ENCODE measurements at places on chromosomes 3 and 15. TPM values are rescaled to one million over a fixed set of nuclear protein-coding genes. Genes with fewer than 3 reads are reported as not detected.
A peak's percentile ranks its signal among the peaks of the same experiment; 100 is the strongest.

GRCh38 chr15:63212050-63213004, 22.9 kb downstream of the RAB8B start:
- peaks cover 47% of the 10 kb centered on the region for H3K36me3 ChIP-seq
- H3K4me3 ChIP-seq, result peak overlapping the region; percentile 56
- H3K4me1 ChIP-seq, result peaks cover 64% of the 10 kb centered on the region
- H3K27ac ChIP-seq, result peak overlapping the region; percentile 94
- H3K27me3 ChIP-seq, result no peaks in the 10 kb centered on the region

GRCh38 chr3:44992555-44993470, 16.8 kb downstream of the EXOSC7 start:
- no peak overlapping the region for H3K4me3 ChIP-seq
- H3K4me1 ChIP-seq, result peaks cover 46% of the 10 kb centered on the region
- H3K36me3 ChIP-seq, result peaks cover 77% of the 10 kb centered on the region

DNA sequence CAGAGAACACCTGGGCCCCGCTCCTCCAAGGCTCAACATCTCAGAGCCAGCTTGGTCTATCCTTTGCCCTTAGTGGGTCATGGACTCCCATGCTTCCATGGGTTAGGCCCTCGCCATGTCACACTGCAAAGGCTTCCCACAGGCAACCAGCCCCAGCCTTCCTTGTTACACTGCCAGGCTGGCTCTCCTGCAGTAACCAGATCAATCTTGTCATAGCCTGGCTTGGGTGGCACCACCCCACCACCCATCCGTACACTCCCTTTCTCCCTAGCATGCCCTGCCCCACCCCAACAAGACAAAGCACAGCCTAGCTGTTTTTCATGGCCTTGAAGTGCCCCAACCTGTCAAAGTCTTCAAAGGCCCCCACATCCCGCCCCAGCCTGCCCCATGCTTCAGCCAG, 30.5 kb downstream of the CA12 start:
- no peak overlapping the region for H3K27ac ChIP-seq
- no peaks in the 10 kb centered on the region for H3K4me1 ChIP-seq
- no peak for DNase-seq
- no peaks in the 10 kb centered on the region for H3K36me3 ChIP-seq

- no peaks in the 10 kb centered on the region for H3K27me3 ChIP-seq
- no peak for DNase-seq
- peak overlapping the region; percentile 24 for H3K4me3 ChIP-seq
- no peak overlapping the region for H3K27ac ChIP-seq
- peaks cover 23% of the 10 kb centered on the region for H3K36me3 ChIP-seq
These were observed 59.1 kb downstream of the KLF13 start for GRCh38 chr15:31385736-31386135.

- H3K36me3 ChIP-seq, result peaks cover 57% of the 10 kb centered on the region
- no peak overlapping the region for H3K4me3 ChIP-seq
- DNase-seq, result no peak
- H3K4me1 ChIP-seq, result peaks cover 1% of the 10 kb centered on the region
- no peaks in the 10 kb centered on the region for H3K27me3 ChIP-seq
These were observed 36.3 kb upstream of the TMEM42 start for GRCh38 chr3:44825264-44825925.

DNA sequence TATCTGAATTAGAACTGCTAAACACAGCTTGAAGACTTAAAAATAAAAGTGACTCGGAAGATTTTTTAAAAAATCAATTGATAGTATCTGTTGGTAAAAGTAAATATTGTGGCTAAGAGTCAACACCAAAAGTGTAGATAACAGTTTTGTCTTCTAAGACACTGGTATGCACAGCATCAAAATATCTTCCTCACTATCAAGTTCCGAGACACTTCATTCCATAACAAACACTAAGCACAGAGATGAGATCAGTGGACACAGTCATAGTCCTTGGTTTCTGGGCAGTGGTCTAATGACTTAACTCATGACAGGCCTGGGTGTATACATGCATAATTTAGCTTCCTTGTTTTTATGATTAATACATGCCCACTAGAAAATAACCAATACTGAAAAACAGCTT, 63.2 kb downstream of the PXYLP1 start:
- H3K4me1 ChIP-seq, result peaks cover 12% of the 10 kb centered on the region
- peak overlapping the region; percentile 4 for H3K27ac ChIP-seq
- peaks cover 1% of the 10 kb centered on the region for H3K27me3 ChIP-seq
- H3K4me3 ChIP-seq, result peak overlapping the region; percentile 76

DNA sequence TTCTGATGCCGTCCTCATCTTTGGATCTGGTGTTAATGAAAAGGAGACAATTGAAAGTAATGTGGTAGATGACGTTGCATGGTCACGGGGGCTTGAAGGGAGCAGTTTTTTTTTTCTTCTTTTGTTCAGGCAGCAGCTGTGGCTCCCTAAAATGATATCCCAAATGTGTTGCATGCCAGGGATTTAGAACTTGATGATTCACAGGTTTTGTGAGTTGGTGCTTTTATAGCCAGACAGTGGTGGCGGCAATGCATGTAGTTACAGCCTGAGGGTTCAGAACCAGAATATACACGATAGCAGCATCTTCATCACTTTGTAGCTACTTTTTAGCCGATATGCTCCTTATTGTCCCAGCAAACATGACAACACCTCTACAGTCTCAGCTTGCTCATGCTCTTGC, 133.4 kb downstream of the CHST2 start:
- H3K4me3 ChIP-seq, result no peak overlapping the region
- H3K27me3 ChIP-seq, result no peaks in the 10 kb centered on the region

DNA sequence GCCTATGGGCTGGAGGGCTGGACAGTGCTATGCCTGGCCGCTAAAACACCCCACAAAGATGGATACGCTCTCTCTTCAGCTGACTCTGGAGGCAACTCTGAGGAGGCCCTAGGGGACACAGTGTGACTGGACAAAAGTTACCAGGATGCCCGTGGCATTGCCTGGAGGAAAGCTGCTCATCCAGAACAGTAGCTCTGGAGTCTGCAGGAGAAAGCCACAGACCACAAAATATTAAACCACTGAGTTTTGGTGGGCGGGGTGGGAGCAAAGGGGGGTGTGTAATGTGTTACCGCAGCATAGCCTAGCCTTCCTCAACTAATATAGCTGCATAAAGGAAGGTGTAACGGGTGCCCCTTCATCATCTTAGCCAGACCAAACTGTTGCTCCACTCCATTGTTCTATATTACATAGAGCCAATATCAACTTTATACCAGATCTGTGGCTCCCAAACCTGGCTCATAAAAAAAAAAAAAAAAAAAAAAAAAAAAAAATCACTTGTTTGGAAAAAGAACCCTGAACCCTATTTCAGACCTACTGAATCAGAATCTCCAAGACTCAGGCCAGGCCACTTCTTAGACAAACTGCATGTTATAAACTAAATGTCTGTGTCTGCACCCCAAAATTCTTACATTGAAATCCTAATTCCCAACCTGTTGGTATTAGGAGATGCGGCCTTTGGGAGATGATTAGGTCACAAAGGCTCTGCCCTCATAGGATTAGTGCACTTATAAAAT, 132.6 kb downstream of the TNIK start:
- H3K36me3 ChIP-seq, result peaks cover 9% of the 10 kb centered on the region
- H3K4me1 ChIP-seq, result peaks cover 23% of the 10 kb centered on the region
- H3K27me3 ChIP-seq, result no peaks in the 10 kb centered on the region
- no peak for DNase-seq
- H3K4me3 ChIP-seq, result no peak overlapping the region

GRCh38 chr3:29090912-29091597, 189.8 kb upstream of the RBMS3 start:
- H3K4me3 ChIP-seq, result no peak overlapping the region
- peak overlapping the region; percentile 52 for H3K27ac ChIP-seq
- H3K36me3 ChIP-seq, result no peaks in the 10 kb centered on the region

DNA sequence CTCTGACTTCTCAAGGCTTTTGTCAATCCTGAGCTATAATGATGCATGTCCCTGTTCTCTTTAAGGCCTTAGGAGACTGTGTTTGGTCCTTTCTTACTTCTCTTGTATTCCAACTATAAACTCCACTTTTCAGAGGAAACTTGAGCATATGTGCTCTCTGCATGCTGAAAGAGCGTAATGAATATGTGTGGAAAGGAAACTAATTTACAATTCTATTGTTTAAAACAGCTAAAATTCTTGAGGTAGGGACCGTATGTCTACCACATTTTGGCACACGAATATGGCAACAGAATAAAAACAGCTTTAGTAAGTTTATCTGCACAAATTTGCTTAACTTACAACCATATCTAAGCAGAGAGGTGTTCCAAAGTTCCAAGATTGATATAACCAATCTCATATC, 242.0 kb upstream of the DCBLD2 start:
- H3K27me3 ChIP-seq, result no peaks in the 10 kb centered on the region
- no peaks in the 10 kb centered on the region for H3K4me1 ChIP-seq
- DNase-seq, result no peak
- H3K36me3 ChIP-seq, result no peaks in the 10 kb centered on the region
- no peak overlapping the region for H3K4me3 ChIP-seq
- no peak overlapping the region for H3K27ac ChIP-seq

- DNase-seq, result no peak
- H3K4me3 ChIP-seq, result no peak overlapping the region
- no peaks in the 10 kb centered on the region for H3K36me3 ChIP-seq
- H3K27me3 ChIP-seq, result no peaks in the 10 kb centered on the region
- peak overlapping the region; percentile 30 for H3K27ac ChIP-seq
These were observed 43.8 kb downstream of the OSBPL10 start for GRCh38 chr3:31937225-31937624.

GRCh38 chr3:78707609-78708008, 1060.2 kb downstream of the ROBO1 start:
- H3K27ac ChIP-seq, result no peak overlapping the region
- no peak for DNase-seq
- no peaks in the 10 kb centered on the region for H3K27me3 ChIP-seq
- H3K4me1 ChIP-seq, result no peaks in the 10 kb centered on the region
- H3K36me3 ChIP-seq, result no peaks in the 10 kb centered on the region

GRCh38 chr3:167406876-167407492, 26.9 kb upstream of the ZBBX start:
- no peaks in the 10 kb centered on the region for H3K4me1 ChIP-seq
- DNase-seq, result no peak
- no peak overlapping the region for H3K27ac ChIP-seq

GRCh38 chr3:46878781-46879436, 1.4 kb downstream of the PTH1R start:
- H3K27ac ChIP-seq, result no peak overlapping the region
- H3K27me3 ChIP-seq, result peaks cover 42% of the 10 kb centered on the region
- H3K4me3 ChIP-seq, result no peak overlapping the region
- H3K4me1 ChIP-seq, result peaks cover 2% of the 10 kb centered on the region
- DNase-seq, result no peak
- H3K36me3 ChIP-seq, result no peaks in the 10 kb centered on the region

GRCh38 chr15:78999636-79000035, 54.8 kb upstream of the CTSH start:
- no peaks in the 10 kb centered on the region for H3K36me3 ChIP-seq
- no peaks in the 10 kb centered on the region for H3K27me3 ChIP-seq
- DNase-seq, result no peak
- peaks cover 10% of the 10 kb centered on the region for H3K4me1 ChIP-seq
- no peak overlapping the region for H3K27ac ChIP-seq

DNA sequence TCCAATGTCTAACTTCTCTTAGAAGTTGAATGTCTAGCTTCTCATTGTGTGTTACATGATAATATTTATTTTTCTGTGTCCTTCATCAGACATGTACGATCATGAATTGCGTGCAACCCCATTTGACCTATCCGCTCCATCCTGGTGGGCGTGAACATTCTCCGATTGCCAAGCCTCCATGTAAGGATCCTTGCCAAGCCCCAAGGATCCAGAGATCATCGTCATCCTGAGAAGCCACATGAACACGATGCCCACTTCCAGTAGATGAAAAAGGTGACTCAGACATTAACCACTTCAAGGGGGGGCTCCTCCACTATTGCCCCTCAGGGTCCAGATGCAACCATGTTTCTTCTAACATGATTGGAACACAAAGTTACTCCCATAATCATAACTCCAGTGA, 25.5 kb upstream of the KNG1 start:
- peaks cover 29% of the 10 kb centered on the region for H3K27me3 ChIP-seq

DNA sequence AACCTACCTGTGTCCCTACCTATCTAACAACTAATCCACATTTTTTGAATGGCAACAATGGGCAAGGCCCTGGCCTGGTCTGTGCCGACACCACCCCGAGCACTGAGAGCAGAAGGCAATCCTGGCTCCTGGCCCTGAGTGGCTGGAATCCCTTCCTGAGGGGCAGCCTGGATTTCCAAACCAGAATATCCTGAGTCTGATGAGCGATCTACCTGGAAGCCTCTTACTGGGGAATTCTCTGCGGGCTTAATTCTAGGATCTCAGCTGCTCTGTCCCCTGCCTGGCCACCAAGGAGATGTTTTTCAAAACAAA, 22.1 kb downstream of the ATP2B2 start:
- no peak for DNase-seq
- no peaks in the 10 kb centered on the region for H3K4me1 ChIP-seq
- H3K36me3 ChIP-seq, result no peaks in the 10 kb centered on the region
- H3K27me3 ChIP-seq, result peaks cover 6% of the 10 kb centered on the region
- H3K27ac ChIP-seq, result no peak overlapping the region

DNA sequence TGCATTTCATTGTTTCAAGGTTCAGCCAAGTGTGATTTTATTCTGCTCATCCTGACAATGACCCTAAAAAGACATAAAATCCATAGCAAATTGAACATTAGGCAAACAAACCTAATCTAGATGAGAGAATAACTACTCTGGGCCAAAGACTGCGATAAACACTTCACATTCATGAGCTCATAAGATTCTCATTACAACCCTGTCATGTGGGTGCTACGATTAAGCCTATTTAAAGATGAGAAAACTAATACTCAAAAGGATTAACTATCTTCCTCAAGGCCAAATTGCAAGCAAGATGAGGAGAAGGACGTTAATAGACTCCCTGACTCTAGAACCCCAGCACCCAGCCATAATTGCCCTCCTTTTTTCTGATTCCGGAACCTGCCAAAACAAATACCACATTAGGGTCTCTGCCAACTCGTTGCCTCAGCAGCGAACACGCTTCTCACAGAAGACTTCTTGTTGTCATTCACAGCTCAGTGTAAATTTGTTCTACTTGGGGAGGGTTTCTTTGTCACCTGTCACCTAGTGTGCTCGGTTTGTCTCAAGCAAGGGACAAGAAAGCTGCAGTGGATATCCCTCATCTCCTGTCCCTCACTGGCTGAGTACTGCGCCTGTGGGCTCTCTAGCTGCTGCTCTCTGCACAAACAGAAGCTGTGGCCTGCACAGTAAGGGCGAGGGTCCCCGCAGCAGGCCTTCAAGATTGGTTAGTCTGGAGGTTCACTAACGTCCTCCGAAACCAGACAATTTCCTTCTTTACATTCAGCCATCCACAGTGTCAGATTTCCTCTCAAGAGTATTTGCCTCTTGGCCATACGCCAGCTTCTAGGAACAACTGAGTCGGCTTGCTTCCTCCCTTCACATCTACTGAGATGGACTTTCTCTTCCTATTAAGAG, 200.0 kb upstream of the UBE2E2 start:
- H3K27ac ChIP-seq, result no peak overlapping the region
- no peaks in the 10 kb centered on the region for H3K36me3 ChIP-seq
- H3K4me1 ChIP-seq, result no peaks in the 10 kb centered on the region
- no peaks in the 10 kb centered on the region for H3K27me3 ChIP-seq
- no peak overlapping the region for H3K4me3 ChIP-seq
- no peak for DNase-seq

The C3orf70 gene
- 0.05 TPM for total RNA-seq

The MEF2A gene
- 25.3 TPM for total RNA-seq

The SAMD7 gene
- not detected for total RNA-seq

The MAP6D1 gene
- total RNA-seq, result 2.1 TPM

The TMIE gene
- not detected for total RNA-seq

The DUOXA2 gene
- total RNA-seq, result not detected

The ITIH3 gene
- not detected for total RNA-seq

Measured in activated CD4-positive, alpha-beta T cell treated with anti-CD3 and anti-CD28 coated beads, Interleukin-2, amount 10 ng/mL, durations not matched to agents 24 days and 14 days (primary cell).